ENCODE measurements at places on chromosomes 7 and 10. TPM values are rescaled to one million over a fixed set of nuclear protein-coding genes. Genes with fewer than 3 reads are reported as not detected.

ZNF722 gene
- not detected for total RNA-seq

- no peak for DNase-seq
Measured at GRCh38 chr10:97131666-97132065, 54.1 kb downstream of the SLIT1 start.

GRCh38 chr7:18834577-18834976, 282.9 kb downstream of the TWIST1 start:
- DNase-seq = no peak

GRCh38 chr7:142787034-142787768, 16.4 kb downstream of the PRSS2 start:
- DNase-seq = no peak

DNA sequence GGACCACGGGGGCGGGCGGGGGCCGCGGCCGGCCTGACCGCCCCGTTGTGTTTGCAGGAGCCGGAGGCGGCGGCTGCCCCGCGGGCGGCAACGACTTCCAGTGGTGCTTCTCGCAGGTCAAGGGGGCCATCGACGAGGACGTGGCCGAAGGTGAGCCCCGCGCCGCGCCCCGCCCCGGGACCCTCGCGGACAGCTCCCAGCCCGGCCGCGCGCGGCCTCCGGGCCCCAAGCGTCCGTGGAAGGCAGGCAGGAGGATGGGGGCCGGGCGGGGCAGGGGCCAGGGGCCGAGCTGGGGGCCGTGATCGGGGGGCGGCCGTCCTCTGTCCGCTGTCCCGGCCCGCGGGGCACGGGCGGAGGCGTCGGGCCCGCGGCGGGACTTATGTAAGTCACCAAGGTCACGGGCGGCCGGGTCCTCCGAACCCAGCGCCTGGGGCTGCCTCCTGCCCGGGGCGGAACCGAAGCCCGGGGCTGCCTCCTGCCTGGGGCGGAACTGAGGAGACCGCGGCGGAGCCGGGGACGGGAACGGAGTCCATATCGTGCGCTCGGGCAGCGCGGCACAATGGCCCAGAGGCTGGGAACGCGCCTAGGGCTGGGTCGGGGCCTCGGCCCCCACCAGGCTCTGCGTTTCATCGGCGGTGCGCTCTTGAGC, 497 bp downstream of the PPP2R2D start:
- peak; percentile 23 for DNase-seq

DNA sequence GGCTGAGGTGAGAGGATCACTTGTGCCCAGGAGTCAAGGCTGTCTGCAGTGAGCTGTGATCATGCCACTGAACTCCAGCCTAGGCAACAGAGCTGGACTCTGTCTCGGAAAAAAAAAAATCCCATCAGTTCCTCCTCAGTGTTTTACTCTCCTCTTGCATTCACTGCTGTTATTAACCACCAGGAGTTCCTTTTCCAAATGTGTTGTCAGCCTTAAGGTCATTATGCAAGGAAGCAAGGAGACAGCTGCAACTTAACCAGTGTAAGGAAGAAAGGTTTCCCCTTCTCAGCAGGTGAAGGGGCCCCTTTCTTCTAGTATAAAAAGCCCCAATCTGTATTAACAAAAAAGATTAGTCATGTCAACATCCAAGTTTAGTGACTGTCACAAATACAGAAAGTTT, 86.6 kb upstream of the LEP start:
- DNase-seq = no peak

GRCh38 chr7:26046150-26046549, 105.8 kb upstream of the NFE2L3 start:
- no peak for DNase-seq
